ENCODE measurements at places on chromosomes 1 and 21.

DNA sequence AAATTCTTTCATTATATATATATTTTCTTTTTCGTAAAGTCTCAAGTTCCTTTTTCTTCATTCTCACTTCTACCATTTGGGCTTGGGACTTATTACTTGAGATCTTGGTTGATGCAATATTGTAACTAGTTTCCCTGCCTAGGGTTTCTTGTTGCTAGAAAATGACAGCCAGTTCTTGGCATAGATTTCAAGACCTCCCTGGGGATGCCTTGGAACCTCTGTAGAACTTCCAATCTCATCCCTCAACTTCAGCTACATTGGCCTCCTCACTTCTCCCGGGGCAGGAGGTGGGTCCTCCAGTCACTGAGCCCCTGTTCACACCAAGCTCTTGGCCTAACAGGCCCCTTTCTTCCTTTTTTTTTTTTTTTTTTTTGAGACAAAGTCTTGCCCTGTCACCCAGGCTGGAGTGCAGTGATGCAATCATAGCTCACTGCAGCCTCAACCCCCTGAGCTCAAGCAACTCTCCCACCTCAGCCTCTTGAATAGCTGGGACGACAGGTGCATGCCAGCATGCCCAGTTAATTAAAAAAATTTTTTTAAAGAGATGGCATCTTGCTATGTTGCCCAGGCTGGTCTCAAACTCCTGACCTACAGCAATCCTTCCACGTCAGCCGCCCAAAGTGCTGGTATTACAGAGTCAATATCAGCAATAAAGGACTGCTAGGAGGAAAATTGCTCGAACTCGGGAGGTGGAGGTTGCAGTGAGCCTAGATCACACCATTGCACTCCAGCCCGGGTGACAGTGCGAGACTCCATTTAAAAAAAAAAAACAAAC, 33.1 kb downstream of the MAP3K7CL start:
- no peak for DNase-seq

DNA sequence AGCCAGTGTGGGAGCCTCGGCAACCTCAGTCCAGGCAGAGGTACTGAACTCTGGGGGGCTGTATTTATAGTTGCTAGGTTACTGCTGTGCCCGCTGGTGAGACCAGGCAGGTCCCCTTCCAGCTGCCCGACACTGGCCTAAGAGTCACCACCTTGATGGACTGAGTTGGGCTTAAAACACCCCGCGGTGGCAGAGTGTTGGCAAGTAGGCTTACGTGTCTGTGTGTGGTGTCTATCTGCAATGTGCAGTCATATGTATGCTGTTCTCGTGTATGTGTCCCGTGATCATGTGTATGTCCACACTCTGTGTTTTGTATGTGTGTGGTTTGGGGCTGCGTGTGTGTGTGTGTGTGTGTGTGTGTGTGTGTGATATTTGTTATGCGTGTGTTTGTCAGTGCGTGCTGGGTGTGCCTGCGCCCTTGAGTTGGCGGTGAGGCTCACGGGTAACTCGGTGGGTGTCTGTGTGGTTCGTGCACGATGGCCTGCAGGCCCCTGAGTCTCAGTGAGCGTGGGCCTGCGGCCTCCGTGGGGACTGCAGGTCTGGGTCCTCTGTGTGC, 65.5 kb downstream of the MEF2D start:
- no peak for DNase-seq

DNA sequence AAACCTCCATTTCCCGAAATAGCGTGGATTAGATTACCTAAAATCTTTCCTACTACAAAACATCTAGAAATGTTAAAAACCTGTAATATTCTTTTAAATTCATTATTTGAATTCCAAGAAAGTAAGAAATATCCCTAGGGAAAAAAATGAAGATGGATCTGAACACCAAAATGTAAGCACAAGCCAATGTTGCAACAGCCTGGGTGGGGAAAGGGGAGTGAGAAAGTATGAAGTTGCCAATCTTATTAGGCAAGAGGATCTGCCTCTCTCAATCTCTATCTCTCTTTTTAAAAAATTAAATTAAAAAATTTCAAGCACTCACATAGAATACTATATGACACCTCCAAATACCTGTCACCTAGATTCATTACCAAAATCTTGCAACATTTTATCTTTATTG, 74.9 kb upstream of the IRF2BP2 start:
- DNase-seq: no peak

GRCh38 chr1:51555866-51556619, 37.0 kb upstream of the EPS15 start:
- DNase-seq: no peak

- DNase-seq: no peak
These were observed 259.4 kb downstream of the BACH1 start for GRCh38 chr21:29557931-29558725.

- no peak for DNase-seq
These were observed 33.2 kb downstream of the STUM start for GRCh38 chr1:226581650-226582330.

DNA sequence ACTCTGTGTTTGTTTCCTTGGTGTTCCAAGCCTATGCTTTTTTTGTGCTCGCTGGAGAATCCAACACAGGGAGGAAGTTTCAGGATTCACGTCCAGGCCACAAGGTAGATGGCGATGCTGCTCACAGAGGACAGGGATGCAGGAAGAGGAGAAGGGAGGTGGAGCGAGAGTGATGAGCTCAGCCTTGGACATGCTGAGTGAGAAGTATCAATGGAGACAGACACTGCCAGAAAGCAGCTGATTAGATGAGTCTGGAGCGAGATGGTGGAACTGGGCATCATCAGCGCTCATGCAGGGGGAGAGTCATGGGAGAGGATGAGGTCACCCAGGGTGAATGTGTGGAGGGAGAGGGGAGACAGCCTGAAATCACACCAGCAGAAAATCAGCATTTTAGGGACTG, 110.0 kb downstream of the GLUL start:
- DNase-seq: no peak

DNA sequence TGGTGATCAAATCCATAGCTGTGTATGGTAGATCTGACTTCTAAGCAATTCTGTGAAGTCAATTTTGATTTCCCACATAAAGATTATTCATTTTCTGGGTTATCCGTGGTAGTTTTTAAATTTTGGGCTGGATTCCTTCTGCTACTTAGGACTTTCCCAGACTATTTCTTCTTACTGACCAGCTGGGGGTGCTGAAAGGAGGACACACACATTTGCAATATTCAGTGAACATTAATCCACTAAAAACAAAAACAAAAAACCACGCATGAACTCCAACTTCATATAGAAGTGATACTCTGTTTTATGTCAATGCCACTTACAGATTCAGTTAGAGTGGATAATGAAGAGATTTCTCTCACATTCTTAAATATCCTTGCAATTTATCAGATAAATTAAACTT, 105.4 kb downstream of the KCTD3 start:
- DNase-seq: no peak

- DNase-seq: no peak
These were observed 1.2 kb downstream of the SCMH1 start for GRCh38 chr1:41240781-41241353.

- no peak for DNase-seq
These were observed 554.1 kb upstream of the OLFM3 start for GRCh38 chr1:102550729-102551384.

DNA sequence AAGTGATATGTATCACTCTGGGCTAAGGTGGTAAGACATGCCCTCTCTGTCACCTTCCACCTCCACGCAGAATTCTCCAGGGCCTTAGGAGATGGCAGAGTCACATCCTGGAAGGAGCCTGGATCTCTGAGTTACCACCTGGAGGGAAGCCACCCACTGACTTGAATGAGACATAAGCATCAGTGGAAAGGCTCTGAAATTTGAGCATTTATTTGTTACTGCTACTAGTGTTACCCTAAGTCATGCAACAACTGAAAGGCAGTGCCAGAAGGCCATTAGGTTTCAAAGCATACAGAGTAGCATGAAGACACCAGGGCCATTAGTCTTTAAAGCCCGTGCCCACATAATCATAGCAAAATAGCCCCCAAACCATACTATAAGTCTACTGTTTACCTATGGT, 230.3 kb upstream of the IRF2BP2 start:
- DNase-seq: no peak

GRCh38 chr1:192789871-192790270, 19.0 kb upstream of the RGS2 start:
- no peak for DNase-seq

- DNase-seq: no peak
These were observed 20.7 kb upstream of the ZC3H12A start for GRCh38 chr1:37453647-37454046.

- DNase-seq: no peak
These were observed 55.9 kb downstream of the TOR3A start for GRCh38 chr1:179137617-179138255.

GRCh38 chr1:190436615-190437014, 41.0 kb downstream of the BRINP3 start:
- DNase-seq: peak; percentile 13

DNA sequence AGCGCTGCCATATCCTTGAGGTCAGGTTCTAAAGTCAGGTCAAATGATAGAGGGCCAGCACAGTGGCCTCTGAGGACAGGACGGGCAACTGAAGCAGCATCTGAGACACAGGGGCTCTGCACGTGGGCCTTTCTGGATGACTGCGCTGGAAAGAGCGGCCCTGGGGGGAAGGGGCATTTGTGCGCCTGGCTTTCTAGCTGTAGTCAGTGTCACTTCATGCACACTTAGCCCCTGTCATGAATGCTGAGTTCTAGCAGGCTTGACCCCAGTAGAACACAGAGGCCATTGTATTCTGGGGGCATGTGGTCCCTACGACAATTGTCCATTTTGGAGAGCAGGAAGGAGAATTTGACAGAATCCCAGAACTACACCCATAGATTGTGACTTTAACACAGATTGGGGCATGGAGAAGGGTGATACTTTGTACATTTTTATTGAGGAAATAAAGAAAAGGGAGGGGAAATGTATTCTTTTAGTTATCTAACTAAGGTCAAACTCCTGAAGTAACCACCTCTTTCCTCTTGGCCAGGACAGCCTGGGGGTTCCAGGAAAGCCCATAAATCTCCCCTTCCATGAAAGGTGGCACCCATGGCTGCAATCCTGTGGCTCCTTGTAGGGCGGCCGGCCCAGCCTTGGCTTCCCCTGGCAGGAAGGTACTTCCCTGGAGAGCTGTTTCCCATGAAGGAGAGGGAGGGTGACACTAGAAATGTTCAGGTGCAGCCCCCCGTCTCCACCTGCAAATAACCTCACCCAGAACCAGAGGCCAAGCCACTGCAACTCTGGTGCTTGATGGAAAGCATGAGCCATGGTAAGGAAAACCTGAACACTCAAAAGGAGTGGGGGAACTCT, 34.4 kb downstream of the NTPCR start:
- DNase-seq: no peak

DNA sequence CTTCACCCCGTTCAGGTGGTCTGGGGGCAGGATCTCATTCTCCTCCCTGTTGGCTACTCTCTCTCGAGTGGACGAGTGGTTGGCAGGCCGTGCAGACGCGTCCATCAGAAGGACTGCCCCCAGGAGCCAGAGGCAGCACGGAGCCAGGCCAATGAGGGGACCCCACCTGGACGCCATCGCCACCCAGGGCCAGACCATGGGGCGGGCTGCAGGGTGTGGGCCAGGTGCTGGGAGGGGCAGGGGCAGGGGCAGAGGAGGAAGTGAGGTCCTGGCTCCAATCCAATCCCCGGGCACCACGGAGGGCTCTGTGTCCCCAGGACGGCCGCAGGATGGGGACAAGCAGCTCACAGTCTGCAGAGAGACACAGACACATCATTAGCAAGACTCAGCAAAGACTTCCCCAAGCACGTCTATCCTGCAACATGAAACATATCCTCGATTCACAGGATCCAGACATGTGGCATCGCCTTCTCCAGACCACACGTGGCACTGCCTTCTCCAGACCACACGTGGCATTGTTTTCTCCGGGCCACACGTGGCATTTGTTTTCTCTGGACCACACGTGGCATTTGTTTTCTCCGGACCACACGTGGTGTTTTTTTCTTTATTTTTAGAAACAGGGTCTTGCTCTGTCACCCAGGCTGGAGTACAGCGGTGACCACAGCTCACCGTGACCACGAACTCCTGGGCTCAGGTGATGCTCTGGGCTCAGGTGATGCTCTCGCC, 3.0 kb downstream of the SDF4 start:
- DNase-seq: no peak

DNA sequence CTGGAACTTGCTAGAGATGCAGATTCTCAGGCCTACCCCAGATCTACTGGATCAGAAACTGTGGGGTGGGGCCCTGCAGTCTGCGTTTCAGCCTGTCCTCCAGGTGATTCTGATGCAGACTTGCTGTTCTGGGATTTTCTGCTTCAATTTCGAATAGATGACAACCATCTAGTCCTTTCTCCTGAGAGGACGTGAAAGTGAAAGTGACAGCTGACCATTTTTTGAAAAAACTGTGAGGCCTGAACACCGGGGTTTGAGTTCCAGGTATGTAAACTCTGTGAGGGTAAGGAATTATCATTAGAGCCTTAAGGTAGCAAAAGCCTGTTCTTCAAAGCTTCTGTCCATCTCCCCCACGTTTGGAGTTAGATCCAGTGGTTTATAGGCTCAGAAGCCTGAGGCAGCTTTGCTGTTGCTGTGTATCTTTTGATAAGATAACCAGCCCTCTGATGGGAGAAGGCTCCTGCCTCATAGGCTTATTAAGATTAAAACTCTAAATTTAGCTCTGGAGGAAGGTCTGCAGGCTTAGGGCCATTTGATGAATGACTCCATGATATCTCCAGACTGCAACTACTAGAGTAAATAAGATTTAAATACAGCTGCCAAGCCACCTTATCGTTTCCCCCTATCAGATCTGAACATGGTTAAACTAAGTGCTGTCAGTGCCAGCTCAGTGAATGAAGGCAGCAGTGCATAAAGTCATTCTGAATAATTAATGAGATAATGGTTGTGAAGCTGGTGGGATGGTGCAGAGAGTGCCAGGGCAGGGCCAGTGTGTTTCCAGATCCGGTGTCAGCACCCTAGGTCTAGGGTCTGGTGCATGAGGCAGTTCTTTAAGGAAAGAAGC, 335.2 kb downstream of the HHAT start:
- no peak for DNase-seq

- DNase-seq: no peak
These were observed 81.8 kb upstream of the KLHDC7A start for GRCh38 chr1:18398791-18399530.

GRCh38 chr1:159941141-159941540, 4.3 kb downstream of the IGSF9 start:
- DNase-seq: no peak

DNA sequence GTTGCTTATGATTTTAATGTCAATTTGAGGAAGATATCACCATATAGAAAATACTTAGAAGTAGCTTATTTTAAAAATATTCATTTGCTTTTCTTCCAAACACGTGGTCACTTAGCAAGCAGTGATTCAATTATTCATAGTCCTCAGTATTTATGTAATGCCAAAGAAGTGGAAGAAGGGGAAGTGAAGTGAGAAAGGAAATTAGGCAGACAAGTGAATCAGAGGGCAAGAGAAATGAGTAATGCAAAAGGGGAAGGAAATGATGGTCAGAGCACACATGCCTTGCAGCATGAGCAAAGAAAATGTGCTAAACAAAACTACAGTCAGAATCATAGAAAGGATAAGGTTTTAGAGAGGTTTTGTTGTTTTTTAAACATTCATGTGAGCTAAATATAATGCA, 31.8 kb downstream of the SDCCAG8 start:
- DNase-seq: no peak

- no peak for DNase-seq
These were observed 1.4 kb upstream of the DNAJC11 start for GRCh38 chr1:6703016-6703415.

GRCh38 chr1:210662291-210663050, 333.8 kb downstream of the HHAT start:
- no peak for DNase-seq

All from smooth muscle cell of the brain vasculature (primary cell).